ENCODE measurements at places on chromosomes 16 and 17.

DNA sequence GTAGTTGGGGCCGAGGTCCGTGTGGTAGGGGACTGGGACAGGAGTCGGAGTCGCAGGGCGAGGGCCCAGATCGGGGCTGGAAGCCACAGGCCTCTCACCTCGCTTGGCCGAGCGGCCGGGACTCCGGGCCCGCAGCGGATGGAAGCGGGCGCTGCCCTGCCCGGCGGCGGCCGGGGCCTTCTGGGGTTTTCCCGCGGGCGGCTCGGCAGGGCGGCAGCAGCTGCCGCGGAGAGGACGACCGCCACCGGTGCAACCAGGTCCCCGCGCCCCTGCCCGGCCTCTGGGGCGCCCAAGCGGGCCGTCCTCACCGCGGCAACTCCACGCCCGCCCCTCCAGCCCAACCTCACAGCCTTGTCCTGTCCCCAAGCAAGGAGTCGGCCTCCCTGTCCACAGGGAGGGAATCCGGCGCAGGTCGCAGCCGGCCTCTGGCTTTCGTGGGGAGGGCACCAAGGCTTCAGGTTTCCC, 15.6 kb upstream of the UTP6 start:
- H3K36me3 ChIP-seq = no peaks in the 10 kb centered on the region
- no peak overlapping the region for H3K27ac ChIP-seq
- H3K27me3 ChIP-seq = no peaks in the 10 kb centered on the region
- H3K4me3 ChIP-seq = peak overlapping the region; percentile 52
- DNase-seq = no peak

GRCh38 chr17:39231091-39231561, 5.4 kb upstream of the STAC2 start:
- H3K4me3 ChIP-seq = peak overlapping the region; percentile 57
- peaks cover 13% of the 10 kb centered on the region for H3K4me1 ChIP-seq
- DNase-seq = no peak
- peak overlapping the region; percentile 33 for H3K27ac ChIP-seq
- no peaks in the 10 kb centered on the region for H3K36me3 ChIP-seq
- no peaks in the 10 kb centered on the region for H3K27me3 ChIP-seq

DNA sequence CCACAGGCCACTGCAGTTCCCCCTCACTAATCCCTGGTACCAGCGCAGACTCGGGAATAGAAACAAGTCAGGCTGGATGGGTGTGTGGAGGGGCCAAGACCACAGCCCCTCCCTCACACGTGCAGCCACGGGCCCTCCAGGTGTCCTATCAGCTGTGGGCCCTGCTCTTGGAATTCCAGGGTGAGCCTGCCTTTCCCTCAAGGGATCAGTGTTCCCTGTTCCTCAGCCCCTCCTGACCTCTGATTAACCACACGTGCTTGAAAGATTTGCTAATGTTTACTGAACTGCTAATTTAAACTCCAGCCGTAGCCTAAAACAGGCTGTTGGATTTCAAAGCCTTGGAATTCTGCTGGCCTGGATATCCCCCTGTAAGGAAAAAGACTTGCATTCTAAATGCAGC, 146.4 kb downstream of the SOCS1 start:
- peaks cover 76% of the 10 kb centered on the region for H3K4me1 ChIP-seq
- no peaks in the 10 kb centered on the region for H3K36me3 ChIP-seq
- H3K27me3 ChIP-seq = no peaks in the 10 kb centered on the region
- no peak overlapping the region for H3K4me3 ChIP-seq
- peak overlapping the region; percentile 79 for H3K27ac ChIP-seq

GRCh38 chr17:15952916-15953790, 8.2 kb downstream of the ADORA2B start:
- no peaks in the 10 kb centered on the region for H3K36me3 ChIP-seq
- H3K4me3 ChIP-seq = no peak overlapping the region
- no peak overlapping the region for H3K27ac ChIP-seq
- DNase-seq = no peak
- no peaks in the 10 kb centered on the region for H3K4me1 ChIP-seq

DNA sequence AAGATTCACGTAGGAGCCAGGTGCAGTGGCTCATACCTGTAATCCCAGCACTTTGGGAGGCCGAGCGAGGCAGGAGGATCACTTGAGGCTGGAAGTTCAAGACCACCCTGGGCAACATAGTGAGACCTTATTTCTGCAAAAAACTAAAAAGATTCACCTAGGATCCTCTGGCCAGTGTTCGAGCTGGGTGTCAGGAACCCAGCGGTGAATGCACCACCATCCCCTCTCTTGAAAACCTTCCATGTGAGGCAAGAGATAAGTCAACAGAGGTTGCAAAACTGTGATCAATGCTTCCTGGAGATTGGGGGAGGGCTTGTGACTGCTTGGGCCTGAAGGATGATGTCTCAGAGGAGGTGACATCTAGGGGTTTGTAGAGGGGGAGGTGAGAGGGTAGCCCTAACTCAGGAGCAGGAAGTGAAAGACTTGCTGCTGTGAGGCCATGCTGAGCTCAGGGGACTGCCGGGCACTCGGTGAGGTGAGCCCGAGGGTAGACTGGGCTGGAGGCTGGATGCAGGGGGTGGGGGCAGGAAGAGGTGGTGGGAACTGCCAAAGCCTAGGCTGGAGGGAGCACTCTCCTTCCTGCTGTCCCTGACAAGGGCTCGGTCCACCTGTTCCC, 11.7 kb downstream of the GJD3 start:
- no peak overlapping the region for H3K27ac ChIP-seq
- H3K4me1 ChIP-seq = peaks cover 35% of the 10 kb centered on the region
- H3K36me3 ChIP-seq = peaks cover 23% of the 10 kb centered on the region
- no peaks in the 10 kb centered on the region for H3K27me3 ChIP-seq
- H3K4me3 ChIP-seq = no peak overlapping the region

DNA sequence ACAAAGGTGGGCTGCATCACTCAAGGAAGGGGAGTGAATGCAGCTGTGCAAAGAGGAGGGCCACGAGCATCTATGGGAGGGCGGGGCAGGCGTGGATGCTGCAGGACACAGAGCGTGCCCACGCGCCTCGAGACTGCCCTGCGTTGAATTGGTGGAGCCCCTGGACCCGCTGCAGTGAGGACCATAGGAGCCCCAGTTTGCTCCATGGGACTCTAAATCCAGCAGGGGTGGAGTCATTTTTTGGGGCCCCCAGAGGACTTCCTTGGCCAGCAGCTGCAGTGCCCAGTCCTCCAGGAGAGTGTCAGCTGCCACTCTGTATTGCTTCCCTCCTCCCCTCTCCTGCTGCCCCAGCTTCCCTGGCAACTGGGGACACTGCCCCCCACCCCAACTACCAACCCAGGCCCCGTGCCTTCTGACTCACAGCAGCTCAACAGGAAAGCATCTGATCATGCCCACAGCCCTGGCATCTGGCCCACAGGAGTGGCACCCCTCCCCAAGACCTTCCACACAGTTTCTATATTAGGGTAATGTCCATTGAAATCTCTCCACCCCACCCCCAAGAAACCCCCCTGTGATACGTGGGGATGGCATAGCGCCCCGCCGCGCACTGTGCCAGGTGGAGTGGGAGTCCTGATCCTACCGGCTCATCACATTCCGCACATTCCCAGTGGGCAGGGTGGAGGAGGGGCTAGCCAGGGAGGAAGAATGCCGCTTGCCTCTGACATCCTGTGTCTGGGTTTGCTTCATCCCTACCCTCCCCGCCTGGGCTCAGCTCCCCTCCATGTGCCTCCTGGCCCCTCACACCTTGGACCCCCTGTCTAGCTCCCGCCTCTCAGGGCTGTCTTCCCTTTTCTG, 27.8 kb upstream of the ITGA3 start:
- peaks cover 25% of the 10 kb centered on the region for H3K4me1 ChIP-seq
- peak overlapping the region; percentile 68 for H3K4me3 ChIP-seq
- H3K36me3 ChIP-seq = no peaks in the 10 kb centered on the region

DNA sequence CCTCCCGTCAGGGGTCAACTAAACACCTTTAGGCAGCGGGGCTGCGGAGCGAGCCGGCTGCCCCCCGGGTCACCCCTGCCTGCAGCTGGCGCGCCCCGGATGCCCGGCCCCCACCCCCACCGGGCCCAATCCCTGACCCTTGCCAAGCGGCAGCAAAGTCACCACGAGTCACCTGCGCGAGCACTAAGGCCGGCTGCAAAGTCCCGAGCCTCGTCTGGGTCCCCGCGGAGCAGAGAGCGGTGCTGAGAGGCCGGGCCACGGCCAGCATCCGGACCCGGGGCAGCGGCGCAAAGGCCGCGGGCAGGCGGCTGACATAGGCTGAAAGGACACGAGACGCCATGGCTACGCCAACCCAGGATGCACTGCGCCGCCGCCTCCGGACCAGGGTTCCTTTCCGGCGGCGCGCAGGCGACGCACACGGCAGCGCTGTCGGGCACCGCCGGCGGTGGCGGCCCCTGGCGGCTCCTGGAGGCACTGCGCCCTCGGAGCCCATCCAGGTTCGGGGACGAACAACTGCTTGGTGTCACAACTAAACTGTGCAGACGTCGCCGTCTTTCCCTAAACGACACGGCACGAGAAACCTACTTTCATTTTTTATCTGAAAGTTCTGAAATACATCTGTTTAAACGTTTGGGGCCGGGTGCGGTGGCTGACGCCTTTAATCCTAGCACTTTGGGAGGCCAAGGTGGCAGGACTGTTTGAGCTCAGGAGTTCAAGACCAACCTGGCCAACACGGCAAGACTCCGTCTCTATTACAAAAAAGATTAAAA, at the start of gene NDUFAB1:
Gene NDUFAB1 (minus strand): TSS at position 366 of the 770 bp plus-strand sequence. CDS start 26 bp downstream, at position 340.
- peak within 1 kb of the TSS; percentile 70 for H3K27ac ChIP-seq
- peak; percentile 43 for DNase-seq
- no peaks in the 10 kb centered on the region for H3K27me3 ChIP-seq

DNA sequence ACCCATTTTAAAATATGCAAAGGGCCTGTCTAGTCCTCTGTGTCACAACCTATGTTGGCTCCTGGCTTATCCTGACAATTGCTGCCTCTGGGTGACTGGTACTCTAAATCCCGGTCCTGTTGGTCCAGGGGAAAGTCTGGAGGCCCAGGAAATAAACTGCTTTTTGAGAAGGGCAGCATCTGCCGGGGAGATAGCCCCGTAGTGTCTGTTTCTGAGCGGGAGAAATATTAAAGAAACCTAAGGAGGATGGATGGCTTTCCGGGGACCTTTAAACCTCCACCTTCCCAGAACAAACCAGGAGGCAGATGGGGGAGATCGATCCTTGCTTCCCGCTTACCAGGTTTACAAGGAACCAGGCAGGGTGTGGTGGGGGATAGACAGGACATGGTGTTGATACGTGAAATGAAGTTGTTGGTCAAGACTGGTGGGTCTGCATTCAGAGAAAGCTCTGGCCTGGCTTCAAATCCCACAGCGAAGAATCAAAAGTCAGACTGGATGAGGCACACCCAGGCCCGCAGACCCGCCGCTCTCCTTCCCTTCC, 3.8 kb downstream of the HOXB2 start:
- peaks cover 14% of the 10 kb centered on the region for H3K4me1 ChIP-seq
- DNase-seq = no peak
- H3K4me3 ChIP-seq = peak overlapping the region; percentile 88
